ENCODE measurements at places on chromosomes 11 and 22. TPM values are rescaled to one million over a fixed set of nuclear protein-coding genes. Genes with fewer than 3 reads are reported as not detected.

OR5A1 gene
- not detected for total RNA-seq

PPME1 gene
- 38.1 TPM for total RNA-seq

SCGB1A1 gene
- total RNA-seq: not detected

TYMP gene
- 54.4 TPM for total RNA-seq

CHRM4 gene
- total RNA-seq: not detected

RNH1 gene
- 288 TPM for total RNA-seq

MOGAT2 gene
- total RNA-seq: not detected

OR8I2 gene
- not detected for total RNA-seq

F2 gene
- total RNA-seq: not detected

MPST gene
- total RNA-seq: 40.7 TPM

POTEH gene
- not detected for total RNA-seq

CYP2D6 gene
- total RNA-seq: 3.5 TPM

WNT11 gene
- not detected for total RNA-seq

CST6 gene
- not detected for total RNA-seq

TBX1 gene
- not detected for total RNA-seq

GCAT gene
- 32.8 TPM for total RNA-seq

RAPSN gene
- total RNA-seq: 0.51 TPM

SNX32 gene
- total RNA-seq: not detected

GRM5 gene
- not detected for total RNA-seq

DTX4 gene
- 4.2 TPM for total RNA-seq

PKDREJ gene
- total RNA-seq: not detected

RFPL3 gene
- not detected for total RNA-seq

MS4A4A gene
- not detected for total RNA-seq

SC5D gene
- 25.9 TPM for total RNA-seq

SLCO2B1 gene
- not detected for total RNA-seq

ZDHHC13 gene
- total RNA-seq: 12.2 TPM

FGF19 gene
- total RNA-seq: not detected

QSER1 gene
- total RNA-seq: 34.0 TPM

PTPRJ gene
- 0.61 TPM for total RNA-seq

SLC22A9 gene
- total RNA-seq: not detected

CNTF gene
- 2.4 TPM for total RNA-seq

Data from MCF 10A (cell line).